ENCODE measurements at places on chromosomes 3 and 15. TPM values are rescaled to one million over a fixed set of nuclear protein-coding genes. Genes with fewer than 3 reads are reported as not detected.
A peak's percentile ranks its signal among the peaks of the same experiment; 100 is the strongest.

DNA sequence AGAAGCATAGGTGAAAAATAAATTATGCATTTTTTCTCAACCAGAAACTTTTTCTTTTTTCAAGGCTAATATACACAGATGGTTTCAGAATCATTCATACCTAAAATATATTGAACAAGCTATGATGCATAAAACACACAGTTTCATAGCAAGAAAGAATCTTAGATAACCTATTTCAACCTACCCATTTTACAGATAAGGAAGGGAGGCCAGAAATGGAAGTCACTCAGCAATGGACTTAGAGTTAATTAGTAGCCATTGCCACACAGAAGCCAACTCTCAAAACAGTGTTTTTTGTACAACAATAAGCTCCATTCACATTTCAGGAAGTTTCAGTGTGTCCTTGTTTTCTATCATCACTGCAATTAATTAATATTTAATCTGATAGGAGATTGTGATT lies 27.5 kb upstream of the STRIT1 start:
- no peak for DNase-seq

Gene TTLL3
- 45.7 TPM for total RNA-seq

Gene BFSP2
- not detected for total RNA-seq

DNA sequence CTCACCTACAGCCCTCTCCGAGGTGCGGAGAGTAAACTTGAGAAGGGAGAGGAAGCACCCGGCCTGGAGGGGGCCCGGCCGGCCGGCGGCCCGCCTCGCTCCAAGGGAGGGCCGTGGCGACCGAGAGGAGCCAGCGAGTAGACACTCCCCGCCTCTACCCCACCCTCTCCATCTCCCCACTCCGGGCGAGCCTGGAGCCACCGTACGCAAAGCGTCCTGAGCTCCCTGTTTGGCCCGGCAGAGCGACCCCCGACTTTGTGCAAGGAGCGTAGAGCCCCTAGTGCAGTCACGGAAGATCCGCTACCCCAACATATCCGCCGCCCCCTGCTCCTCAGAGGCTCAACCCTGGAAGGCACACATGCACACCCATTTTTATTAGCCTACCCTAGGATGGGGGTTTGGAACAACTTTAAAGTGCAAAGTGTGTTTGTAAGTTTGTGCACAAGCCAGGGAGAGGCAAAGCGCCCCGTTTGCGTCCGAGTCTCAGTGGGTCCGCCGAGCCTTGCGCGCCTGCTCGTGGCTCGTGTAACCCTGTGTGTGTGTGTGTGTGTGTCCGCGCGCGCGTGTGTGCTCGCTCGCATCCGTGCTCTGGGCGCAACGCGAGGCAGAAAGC lies 508 bp upstream of the SMAD6 start:
- DNase-seq: peak; percentile 40

DNA sequence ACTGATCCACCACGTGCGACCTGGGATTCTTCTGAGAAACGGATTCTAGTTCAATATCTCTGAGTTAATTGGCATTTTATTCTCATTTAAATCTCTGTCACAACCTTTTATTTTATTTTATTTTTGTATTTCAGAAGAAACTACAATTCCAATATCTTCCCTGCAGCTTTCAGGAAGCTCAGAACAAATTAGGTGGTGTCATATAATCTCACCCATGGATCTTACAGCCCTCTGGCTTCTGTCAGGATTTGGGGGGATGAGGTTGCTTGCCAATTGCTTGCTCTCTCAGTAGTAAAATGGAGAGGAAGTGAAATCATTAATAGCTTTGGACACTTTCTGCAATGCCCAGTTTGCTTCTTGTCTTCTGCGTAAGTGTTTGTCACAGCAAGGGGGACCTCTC lies 205.4 kb downstream of the TLE3 start:
- no peak for DNase-seq

GRCh38 chr15:33844186-33844585 lies 124.1 kb upstream of the CHRM5 start:
- DNase-seq: no peak

- DNase-seq: peak; percentile 47
These were observed 69.7 kb downstream of the USF3 start for GRCh38 chr3:113626503-113627371.

DNA sequence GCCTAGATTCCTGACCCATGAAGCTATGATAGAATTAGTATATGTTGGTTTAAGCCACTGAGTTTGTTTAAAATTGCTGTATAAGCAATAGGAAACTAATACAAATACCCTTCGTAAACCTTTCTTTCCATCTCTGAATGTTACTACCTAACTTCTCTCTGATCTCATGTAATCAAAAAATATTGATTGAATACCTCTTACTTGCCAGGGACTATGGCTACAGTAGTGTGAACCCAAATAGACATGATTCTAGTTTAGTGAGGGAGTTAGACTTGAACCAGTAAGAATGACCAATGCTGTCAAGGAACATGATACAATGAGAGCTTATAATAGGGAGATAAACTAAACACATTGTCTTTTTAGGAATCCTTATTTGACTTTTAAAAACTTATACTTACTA lies 19.4 kb downstream of the STT3B start:
- DNase-seq: no peak

GRCh38 chr15:71599418-71600151 lies 210.8 kb upstream of the NR2E3 start:
- peak; percentile 27 for DNase-seq

Gene ERICH6
- 0.69 TPM for total RNA-seq

GRCh38 chr3:53523346-53523745 lies 28.9 kb downstream of the CACNA1D start:
- no peak for DNase-seq

DNA sequence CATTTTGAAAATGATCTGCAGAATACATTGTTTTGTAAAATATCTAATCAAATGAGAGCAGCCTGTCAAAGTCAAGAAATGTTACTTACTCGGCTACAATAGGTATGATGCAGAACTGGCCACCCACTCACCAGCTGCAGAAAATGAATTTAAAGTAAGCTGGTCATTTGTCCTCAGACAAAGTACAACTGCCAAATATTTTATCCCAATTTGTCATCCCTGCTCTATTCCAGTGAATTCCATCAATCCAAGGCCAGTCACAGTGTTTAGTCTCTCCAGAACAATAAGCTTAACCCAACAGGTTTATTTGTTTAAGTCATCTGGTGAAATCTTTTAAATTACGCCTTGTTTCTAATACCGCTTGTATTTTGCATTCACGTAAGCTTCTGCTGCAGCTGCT lies 46.6 kb upstream of the TCF12 start:
- DNase-seq: no peak

- DNase-seq: peak; percentile 5
These were observed 5.9 kb upstream of the CORO2B start for GRCh38 chr15:68572921-68573320.

DNA sequence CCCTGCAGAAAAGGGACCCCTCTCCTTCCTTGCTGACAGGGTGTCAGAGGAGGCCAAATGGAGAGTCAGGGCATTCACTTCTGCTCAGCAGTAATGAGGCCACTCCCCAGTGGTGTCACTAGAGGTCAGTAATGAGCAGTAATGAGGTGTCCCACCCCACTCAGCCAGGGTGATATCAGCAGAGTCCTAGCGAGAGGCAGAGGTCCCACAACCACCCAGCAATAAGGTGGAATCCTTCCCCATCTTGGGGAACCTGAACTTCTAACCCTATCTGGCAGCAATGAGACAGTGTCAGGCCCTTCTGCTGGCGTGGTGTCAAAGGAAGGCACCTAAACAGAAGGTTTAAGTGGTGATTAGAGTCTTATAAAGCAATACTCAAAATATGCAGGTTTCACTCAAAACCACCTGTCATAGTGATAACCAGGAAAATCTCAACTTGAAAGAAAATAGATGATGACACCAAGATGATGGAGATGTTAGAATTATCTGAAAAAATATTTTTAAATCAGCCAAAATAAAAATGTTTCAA lies 12.9 kb downstream of the OCA2 start:
- peak; percentile 75 for DNase-seq

Gene FMN1
- 1.1 TPM for total RNA-seq

DNA sequence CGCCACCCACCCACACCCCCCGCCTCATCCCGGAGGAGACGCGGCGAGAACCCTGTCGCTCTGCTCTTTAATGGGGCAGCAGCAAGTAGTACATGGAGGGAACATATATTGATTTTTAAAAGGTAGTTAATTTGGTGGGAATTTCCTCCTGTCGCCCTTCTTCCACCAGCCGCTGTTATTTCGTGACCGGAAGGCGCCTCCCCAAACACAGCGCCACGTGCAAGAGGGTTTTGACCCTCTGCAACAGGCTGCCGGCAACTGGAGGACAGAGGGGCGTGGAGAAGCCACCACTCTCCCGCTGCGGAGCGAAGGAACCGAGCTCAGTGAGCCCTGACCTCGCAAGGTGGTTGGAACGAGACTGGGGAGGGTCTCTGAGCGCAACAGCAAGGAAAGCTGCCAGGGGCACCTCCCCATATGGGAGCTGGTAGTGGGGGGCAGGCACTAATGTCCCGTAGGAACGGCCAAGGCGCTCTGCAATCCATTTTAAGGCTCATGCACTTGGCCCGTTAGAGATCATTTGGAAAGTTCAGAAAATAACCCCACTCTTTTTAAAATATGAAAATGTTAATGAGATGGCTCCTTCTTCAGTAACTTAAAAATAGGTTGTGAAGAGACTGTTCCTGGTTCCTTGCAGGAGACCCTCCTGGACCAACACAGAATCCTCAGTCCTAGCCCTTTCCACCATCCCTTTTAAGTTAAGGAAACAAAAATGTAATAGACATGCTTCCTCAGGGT lies 4.3 kb downstream of the ONECUT1 start:
- peak; percentile 52 for DNase-seq

Gene ANKUB1
- total RNA-seq: not detected

Gene CALML4
- 4.1 TPM for total RNA-seq

Gene MEX3B
- total RNA-seq: 96.2 TPM

DNA sequence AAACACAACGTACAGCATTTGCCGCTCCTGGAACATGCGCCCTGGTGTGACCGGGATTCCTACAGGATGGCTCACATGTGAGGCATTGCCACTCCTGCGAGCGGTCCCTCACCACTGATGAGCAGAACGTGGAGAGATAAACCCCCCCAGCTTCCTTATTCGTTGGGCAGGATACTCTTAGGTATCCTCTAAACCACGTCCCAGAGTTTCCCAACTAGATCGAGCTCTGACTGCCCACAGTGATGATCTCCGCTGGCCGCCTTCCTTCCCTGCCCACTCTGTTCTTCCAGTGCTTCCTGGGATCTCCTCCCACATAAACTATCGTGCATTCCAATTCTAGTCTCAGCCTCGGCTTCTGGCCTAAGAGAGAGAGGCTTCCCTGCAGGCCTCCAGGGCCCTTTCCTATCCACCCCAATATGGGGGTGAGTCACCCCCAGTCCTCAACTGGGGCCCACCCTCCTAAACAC lies 91.8 kb downstream of the TOP2B start:
- no peak for DNase-seq

GRCh38 chr3:143366672-143367071 lies 247.1 kb downstream of the CHST2 start:
- DNase-seq: no peak

All from glutamatergic neuron (in vitro differentiated cells).